Activated T-cell treated with anti-CD3 and anti-CD28 coated beads for 1 hour (primary cell): ENCODE measurements at places on chromosomes 2 and 18.

GRCh38 chr2:144598906-144599305 is 79.0 kb upstream of the ZEB2 start:
- DNase-seq, result no peak

DNA sequence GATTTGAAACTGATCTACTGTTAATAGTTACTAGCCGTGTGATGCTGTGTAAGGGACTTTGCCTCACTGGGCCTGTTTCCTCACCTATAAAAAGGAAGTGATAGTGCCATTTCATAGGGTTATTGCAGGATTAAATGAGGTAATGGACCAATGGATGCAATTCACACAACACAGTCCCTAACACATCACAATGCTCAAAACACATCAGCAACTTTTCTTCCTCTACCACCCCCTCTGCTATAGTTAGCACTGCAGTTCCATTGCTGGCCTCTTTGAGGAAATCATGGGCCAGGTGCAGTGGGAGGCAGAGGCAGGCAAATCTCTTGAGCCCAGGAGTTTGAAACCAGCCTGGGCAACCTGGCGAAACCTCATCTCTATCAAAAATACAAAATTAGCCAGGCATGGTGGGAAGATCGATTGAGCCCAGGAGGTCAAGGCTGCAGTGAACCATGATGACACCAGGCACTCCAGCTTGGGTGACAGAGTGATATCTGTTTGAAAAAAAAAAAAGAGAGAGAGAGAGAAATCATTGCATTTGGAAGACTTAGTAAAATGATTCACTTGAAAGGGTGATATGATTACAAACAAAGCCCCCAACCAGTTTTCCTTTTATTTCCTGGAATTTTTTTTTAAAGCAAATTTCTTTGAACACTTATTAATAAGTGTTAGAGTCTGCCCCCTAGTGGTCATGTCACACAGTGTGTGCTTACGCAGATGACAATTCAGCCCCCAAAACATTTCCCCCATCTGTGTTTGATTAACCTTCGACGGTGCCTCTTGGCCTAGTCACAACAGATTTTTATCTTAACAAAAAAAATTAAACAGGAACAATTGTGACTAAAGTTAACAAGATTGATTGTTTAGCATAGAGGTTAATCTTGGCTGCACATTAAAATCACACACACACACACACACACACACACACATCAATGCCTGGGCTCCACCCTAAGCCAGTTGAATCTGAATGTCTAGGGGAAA is 88.6 kb upstream of the BCL11A start:
- no peak for DNase-seq

DNA sequence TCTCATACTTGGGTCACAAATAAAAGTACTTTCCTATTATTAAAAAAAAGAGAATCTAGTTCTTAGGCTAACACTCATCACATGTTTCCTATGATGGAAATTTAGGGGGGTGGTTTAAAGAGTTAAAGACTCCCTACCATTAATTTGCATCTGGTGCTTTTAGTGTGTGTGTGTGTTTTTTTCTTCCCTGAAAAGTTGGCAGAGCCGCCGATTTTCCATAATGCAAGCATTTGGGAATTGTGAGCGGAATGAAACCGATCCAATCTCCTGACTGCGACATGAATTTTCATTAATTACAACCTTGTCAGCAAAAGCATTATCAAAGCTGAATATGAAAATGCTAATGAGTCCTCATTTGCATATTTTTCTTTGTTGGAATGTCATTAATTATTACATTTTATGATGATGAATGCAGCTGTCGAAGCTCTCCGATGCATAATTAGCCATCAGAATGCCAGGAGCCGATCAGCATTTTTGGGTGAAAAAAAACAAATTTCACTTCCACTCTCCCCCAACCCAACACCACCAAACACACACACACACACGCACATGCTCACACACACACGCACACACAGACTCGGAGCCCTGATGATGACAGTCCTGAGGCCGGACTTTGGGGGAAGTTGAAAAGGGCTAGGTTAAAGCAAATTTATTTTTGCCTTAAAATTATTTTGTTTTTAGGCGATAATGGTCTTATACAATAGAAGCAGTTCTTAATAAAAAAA is 165.4 kb downstream of the TCF4 start:
- no peak for DNase-seq

GRCh38 chr2:47870641-47871540 is 35.4 kb downstream of the FBXO11 start:
- no peak for DNase-seq

DNA sequence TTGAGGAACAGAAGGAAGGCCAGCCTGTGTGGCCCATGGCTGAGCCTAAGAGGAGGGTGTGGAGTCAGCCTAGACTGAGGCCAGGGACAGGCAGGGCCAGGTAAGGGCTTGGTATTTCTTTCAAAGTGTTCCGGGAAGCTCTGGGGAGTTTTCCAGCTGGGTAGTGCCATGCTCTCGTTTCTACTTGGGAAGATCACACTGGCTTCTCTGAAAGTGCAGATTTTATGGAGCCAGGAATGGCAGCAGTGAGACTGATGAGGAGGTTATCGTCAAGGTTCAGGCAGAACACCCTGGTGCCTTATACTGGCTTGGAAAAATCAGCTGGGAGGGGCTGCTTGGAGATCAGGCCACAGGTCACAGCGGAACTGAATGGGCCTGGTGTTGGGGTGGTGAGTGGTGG is 245.1 kb downstream of the SOX11 start:
- DNase-seq, result no peak

DNA sequence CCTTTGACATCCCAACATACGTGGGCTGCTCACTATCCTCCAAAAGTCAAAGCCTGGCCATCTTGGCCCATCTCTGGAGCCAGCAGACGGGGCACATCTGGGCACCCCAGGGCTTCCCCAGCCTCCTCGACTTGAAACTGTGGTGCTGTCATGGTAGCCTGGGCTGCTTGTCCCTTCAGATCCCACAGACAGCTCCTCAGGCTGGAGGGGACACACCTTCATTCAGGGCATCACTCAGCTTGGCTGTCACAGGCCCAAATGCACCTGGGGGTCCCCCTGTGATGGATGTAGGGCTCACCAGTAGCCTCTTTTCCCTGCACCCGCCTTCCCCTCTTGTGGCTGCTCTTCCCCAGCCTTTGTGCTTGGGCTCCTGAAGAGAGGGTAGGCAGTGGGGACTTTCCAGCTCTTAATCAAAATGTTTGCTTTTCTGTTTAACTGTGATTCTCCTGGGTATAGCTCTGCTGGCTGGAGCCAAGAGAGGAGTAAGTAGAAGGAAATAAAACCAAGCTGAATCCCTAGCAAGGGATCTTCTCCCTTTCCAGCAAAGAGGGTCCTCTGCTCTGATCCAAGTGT is 92.3 kb downstream of the GYPC start:
- no peak for DNase-seq

DNA sequence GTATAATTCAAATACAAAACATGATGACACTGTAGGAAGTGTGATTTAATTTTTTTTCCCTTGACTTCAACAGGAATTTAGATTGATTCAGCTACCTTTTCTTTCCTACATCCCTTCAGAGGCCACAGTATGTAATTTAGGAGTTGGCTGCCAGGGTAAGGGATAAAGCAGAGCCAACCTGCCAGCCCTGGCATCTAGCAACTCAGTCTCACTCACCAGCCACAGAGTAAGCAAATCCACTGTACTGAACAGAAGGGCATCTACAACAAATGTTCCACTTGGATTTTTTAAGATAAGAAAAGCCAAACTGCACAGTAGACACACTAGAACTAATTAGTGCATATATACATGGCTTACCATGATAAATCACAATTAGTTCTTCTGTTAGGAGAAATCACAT is 54.3 kb upstream of the PEX13 start:
- no peak for DNase-seq

- no peak for DNase-seq
Observed at GRCh38 chr2:84223191-84223590, 235.9 kb downstream of the SUCLG1 start.

DNA sequence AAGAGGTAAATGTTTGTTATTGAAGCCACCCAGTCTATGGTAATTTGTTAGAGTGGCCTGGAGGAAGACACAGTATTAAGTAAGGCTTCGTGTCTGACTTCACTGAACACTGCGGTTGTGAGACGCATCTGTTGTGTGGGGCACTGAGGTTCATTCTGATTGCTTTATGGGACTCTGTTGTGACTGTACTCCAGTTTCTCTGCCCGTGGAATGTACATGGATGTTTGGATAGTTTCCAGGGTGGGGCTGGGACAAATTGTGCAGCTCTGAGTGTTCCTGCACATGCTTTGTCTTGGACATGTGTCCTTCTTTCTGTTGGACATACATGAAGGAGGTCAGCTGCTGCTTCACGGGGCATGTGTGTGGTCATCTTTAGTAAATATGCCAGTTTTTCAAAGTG is 58.6 kb downstream of the ODC1 start:
- no peak for DNase-seq

GRCh38 chr2:223920109-223920508 is 25.0 kb downstream of the WDFY1 start:
- no peak for DNase-seq

- DNase-seq, result no peak
Observed at GRCh38 chr18:49067071-49067470, 116.3 kb upstream of the SMAD7 start.

DNA sequence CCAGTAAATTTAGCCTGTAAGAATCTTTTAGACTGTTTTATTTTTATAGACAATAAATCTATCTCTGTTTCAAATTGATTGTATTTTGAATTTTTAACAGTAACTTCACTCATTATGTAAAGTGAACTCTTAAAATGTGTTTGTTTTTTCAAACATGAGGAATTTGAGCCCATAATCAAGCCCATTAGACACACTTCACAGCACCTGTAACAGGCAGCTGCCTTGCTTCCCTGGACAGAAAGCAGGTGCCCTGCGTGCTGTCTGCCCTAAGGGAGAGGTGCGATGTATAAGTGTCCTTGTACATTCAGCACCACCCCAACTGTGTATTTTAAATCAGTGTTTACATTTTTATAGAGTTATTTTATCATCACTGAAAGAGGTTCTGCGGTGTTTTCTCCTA is 186.5 kb upstream of the TPO start:
- no peak for DNase-seq

DNA sequence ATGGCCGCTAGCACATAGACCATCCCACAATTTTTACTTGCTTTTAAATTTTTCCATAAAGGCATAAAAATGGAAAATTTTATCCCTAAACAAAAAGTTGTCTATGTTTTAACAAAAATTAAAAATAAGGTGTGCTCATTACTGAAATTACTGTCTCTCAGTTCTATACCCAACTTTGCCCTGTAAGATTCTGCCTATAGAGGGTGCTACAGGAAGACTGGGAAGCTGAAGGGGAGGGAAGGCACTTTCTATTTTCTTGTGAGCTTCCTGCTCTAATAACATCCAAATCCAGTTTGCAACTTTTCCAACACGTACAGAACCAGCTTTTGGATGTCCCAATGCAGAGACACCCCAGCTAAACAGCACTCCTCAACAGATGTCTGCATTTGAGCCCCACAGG is 666.9 kb downstream of the PLCL1 start:
- DNase-seq, result no peak

- no peak for DNase-seq
Observed at GRCh38 chr2:11708106-11708505, 38.1 kb upstream of the NTSR2 start.
